ENCODE measurements at places on chromosomes 3 and 15.

DNA sequence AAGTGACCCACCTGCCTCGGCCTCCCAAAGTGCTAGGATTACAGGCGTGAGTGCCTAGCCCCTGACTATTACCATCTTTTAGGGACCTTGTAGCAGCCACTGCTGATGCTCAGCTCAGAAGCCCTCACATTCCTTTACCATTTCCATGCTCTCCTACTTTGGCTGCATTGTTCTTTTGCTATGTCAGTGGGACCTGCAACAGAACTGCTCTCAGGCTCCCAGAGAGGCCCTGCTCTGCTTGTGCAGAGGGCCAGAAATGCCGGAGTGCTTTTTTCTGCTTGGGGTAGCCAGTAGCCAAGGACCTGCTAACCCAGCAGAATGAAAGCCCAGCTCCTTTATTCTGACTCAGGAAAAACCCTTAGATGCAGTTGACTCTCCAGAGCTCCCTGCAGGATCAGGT, 18.3 kb upstream of the PROK2 start:
- no peak for DNase-seq

GRCh38 chr3:115975353-115975752, 352.0 kb downstream of the GAP43 start:
- DNase-seq, result no peak

DNA sequence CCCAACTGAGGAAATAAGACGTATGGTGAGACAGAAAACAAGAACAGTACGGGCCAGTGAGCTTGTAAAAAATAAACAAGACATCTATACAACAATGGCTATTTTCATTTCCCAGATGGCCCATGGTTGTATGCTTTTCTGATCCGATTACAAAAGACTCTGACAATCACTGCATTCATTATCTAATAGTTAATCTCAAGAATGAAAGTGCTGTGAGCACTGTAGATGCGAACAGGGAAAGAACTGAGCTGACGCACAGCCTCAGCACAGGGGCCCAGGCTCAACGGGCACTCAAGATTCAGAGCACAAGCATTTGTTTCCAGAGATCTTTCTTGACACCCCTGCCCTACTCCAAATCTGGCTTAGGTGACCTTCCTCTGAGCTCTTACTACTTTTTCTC, 6.9 kb downstream of the MTMR10 start:
- no peak for DNase-seq

DNA sequence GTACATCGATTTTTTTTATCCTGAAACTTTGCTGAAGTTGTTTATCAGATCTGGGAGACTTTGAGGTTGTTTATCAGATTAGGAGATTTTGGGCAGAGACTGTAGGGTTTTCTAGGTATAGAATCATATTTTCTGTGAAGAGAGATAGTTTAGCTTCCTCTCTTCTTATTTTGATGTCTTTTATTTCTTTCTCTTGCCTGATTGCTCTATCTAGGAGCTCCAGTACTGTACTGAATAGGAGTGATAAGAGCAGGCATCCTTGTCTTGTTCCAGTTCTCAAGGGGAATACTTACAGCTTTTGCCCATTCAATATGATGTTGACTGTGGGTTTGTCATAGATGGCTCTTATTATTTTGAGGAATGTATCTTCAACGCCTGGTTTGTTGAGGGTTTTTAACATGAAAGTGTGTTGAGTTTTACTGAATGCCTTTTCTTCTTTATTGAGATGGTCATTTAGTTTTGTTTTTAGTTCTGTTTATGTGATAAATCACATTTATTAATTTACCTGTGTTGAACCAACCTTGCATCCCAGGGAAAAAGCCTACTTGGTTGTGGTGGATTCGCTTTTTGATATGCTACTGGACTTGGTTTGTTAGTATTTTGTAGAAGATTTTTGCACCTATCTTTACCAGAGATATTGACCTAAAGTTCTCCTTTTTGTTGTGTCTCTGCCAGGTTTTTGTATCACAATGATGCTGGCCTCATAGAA, 14.9 kb upstream of the DNAAF4 start:
- no peak for DNase-seq

DNA sequence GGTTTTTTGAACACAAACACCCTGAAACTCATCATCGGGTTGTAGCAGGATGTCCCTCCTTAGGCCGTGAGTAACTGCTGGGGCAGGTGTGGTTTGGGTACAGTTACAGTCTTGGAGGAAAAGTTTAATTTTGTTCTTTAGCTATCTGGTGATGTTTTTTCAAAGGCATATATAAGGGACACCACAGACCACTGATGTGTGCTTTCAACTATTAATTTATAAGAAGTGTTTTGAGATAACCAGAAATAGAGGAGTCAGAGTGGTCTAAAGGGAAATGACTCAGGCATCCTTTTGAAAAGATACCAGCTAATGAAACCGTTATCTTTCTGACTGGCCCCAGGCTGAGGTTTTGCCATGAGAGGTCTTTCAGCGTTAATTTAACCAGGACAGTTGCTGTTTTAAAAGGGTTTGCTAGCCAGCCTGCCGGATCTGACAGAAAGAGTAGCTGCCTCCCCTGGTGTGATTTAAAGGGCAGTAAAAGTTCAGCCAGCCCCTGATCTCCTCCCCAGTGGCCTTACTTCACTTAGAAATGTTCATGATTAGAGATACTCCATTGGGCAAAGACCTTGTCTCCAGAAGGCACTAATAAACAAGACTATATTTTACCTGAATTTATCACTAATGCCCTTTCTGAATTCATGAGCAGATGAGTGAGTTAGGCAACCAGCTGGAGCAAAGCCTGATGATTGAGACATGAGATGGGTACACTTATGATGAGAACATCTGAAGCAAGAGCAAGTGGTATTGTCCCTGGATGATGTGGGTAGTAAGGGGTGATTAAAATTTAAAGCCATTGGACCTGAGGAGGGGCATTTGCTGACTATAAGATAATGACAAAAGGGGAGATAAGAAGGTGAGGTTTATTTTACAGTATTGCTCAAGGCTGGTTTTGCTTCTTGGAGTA, 482.5 kb upstream of the TBL1XR1 start:
- DNase-seq, result peak; percentile 12

GRCh38 chr3:149258298-149258697, 36.7 kb upstream of the CP start:
- no peak for DNase-seq

GRCh38 chr3:40088527-40089170, 220.9 kb upstream of the EIF1B start:
- no peak for DNase-seq

DNA sequence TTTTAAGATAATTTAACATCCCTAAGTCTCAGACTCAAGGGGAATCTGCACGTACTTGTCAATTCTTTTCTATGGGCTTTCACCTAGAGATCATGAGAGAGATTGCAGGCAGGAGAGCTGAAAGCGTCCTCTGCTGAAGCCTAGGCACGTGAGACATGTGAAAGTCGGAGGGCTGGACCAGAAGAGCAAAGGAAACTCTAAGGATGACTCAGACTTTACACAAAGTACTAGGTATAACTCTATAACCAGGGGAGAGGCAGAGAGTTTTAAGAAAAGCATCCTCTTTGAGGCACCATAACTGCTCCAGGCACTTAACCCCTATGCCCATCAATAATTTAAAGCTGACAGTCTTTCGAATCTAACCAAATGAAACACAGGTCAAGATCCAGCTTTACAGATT, 436.6 kb downstream of the VGLL3 start:
- DNase-seq, result no peak

- no peak for DNase-seq
These were observed 479 bp downstream of the LRRC2 start for GRCh38 chr3:46565607-46566039.

DNA sequence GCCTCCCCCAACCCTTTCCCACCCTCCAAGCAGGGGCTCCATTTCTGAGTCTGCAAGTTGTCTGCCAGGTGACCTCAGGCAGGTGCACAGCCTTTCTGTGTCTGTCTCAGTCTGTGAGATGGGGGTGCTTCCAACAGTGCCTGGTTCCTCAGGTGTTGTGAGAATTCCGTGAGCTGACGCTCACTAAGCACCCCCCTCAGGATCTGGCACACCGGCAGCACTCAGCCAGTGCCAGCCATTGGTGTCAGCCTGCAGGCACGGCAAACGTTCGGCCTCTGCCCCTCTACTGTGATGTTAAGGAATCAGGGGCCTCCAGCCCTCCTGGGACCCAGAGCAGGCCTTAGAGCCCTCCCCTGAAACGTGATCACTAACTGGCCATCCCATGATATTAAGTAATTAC, 2.4 kb downstream of the KLF15 start:
- DNase-seq, result no peak

DNA sequence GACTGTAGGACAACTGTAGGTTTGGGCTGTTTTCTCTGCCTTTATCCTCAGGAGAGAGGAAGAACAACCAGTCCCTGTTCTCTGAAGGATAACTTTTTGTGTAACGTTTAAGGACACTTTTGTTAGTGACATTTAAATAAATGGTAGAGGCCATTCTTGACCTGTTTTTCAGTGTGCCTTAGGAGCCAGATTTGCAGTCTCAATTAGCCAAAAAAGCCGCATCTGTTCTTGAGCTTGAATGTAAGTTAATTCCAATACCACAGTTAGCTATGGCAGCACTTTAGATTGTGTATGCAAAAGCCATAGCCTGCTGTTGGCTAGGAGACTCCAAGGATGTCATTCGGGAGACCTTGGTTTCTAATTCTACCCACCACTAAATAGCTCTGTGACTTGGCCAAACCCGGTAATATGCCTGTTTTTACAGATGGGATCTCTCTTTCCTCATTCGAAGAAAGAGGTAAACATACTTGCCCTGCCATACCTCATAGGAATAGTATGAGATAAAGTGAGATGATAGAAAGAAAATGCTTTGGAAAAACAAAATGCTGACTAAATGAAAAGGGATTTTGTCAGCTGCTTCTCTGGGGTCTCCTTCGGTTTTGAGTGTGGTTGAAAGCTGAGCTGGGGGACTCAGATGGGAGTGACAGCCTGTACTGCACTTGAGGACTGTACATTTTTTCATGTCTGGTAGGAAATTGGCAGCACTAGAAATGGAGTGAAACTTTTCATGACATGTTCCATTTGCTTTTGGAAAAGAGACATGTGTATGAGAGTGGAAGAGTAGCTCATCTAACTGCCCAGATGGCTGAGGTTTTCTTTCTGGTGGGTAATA, 57.3 kb upstream of the ROPN1 start:
- DNase-seq, result no peak

DNA sequence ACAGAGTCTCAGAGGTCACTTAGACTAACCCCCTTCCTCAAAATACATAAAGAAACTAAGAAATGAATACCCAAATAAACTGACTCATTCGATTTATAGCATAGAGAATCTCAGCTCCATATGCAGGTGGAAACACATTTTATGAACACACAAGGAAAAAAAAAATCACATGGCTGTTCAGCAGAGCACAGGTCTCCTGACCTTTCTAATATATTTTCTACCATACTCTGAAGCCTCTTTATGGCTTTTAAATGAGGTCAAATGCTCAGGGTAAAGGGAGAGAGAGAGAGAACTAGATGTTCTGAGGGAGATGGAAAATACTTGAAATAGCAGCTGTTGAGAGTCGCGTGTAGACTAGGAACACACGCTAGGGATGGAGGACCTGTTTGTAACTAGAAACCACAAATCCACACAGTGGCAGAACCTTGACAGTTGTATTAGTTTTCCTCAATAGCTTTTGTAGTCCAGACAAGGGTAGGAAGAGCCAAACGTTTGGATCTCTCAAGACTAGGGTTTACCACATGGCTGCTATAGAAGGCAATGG, 165.3 kb downstream of the FMN1 start:
- DNase-seq, result no peak

DNA sequence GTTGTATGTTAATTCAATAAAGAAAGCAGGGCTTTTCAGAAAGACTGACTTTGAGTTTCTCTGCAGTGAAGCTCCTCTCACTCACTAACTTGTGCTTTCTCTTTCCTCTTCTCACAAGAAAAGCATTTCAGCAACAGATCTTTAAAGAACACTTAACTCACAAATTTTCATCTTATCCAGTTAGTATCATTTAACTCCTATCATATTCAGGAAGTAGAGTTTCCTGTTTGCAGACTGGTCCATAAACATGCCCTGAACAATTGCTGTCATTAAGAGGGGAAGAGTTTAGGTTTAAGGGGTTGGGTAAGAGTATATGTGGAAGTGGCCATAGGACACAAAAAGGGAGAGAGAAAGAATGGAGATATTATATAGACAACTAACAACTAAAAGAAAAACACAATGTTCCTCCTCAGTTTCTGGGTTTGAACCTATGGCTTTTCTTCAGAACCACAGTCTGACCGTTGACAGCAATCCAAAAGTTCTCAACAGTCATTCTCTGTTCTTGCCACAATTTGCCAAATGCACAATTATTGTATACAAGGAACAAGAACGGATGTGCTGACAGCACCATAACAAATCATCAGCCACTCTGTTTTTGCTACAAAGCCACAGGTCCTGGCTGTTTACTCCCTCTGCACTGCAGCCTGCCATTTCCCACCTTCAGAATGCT, 63.9 kb downstream of the CHAC1 start:
- no peak for DNase-seq

- no peak for DNase-seq
These were observed 297.9 kb downstream of the OTOL1 start for GRCh38 chr3:161794551-161794950.

DNA sequence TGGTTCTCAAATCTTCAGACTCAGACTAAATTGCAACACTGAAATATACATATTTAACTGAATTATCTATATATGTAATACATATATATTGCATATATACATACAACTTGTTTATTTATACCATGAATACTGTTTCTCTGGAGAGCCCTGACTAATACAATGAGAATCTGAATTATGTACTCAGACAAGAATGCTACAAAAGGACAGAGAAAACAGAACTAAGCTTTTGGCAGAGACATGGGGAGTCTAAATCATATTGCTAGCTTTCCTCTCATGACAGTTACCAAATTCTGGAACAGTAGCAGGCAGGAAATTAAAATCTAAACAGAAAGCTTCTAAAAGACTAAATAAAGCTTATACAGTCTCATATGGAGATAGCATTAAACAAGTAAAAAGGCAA, 142.4 kb upstream of the KCNMB2 start:
- no peak for DNase-seq

DNA sequence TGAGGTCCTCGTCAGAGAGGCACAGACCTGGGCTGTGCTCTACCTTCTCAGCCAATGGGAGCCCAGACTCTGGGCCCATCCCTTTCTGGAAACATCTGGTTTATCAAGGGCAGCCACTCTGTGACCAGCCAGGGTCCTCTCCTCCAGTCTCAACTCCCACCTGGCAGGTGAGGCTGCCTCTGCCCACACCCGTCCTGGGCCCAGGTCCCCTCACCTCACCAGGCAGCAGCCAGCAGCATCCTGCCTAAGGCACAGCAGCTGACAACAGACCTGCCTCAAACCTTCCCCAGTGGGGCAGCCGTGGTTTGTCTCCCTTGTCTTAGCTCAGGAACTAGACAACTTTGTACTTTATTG, 8.7 kb upstream of the VIPR1 start:
- no peak for DNase-seq

All from stimulated activated CD8-positive, alpha-beta memory T cell treated with anti-CD3 and anti-CD28 coated beads, Interleukin-7, amount 100 ng/mL, for 4 hours (primary cell).